ENCODE measurements at places on chromosomes 5 and 9. TPM values are rescaled to one million over a fixed set of nuclear protein-coding genes. Genes with fewer than 3 reads are reported as not detected.

IFNA2 gene
- total RNA-seq, result not detected

DNA sequence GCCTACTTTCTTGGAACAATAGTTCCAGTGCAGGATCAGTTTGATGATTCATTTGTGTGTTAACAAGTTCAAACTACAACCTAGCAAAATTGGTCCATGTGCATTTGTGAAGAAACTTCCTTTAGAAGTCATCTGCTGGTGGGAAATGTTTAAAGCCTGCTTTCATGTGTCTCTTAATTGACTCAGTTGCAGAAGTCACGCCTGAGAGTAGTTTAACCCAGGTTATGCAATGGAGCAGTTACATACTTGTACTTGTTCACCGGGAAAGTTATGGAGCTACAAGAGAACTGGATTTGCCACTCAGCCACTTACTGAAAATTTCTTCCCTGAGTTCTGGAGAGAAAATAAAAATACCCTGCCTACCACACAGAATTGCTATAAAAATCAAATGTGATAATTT is 1397.8 kb downstream of the PTPRD start:
- DNase-seq, result no peak

MEGF10 gene
- total RNA-seq, result not detected

DNA sequence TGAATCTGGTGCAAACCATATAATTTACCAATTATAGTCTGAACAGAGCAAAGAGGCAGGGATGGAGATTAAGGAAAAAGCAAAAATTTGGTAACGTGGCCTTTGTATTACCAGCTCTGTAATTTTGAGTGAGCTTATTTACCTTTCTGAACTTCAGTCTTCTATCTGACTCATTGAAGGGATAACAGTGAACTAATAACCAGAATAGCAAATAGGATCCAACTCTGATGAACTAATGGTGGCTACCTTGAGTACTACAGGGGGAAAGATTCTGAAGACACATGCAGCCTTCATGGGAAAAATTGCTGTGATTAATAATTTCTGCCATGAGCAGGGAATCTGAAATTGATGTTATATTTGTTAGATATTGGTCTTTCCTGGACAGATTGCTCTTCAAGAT is 23.0 kb upstream of the LARP1 start:
- DNase-seq, result no peak

DNA sequence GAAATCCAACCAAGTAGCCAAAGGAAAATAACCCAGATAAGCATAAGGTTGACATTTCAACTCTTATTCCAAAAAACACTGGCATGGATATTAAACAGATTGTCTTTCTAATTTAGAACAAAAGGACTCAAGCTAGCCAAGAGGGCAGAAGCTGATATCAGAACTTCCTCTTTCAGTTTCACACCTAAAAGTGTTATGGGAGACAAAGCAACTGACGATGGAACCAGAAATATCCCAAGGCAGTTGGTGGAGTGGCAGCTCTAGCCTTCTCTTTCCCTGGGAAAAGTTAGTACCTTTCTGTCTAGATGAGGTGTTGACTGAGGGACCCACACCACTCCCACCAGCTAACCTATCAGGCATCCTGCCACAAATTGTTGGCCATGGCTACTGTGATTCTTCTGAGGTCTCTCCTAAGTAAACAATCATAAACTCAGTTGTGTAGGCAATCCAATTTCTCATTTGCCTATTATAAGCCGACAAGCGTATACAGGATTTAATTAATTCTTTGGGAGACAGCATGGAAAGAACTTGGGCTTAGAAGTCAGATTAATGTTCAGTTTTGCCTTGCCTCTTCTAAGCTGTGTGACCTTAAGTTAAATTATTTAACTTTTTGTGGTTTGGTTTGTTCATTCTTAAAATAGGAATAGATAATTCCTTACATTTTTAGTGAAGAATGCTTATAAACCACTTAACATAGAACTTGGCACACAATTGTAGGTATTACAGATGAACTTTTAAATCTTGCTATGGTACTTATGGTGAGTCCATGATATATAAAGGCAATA is 110.9 kb upstream of the ADAMTSL1 start:
- DNase-seq, result no peak

GRCh38 chr5:96680759-96681470 is 18.7 kb downstream of the CAST start:
- DNase-seq, result no peak

GRCh38 chr5:139459451-139459934 is 3.0 kb downstream of the ECSCR start:
- DNase-seq, result no peak

FAM240B gene
- not detected for total RNA-seq

DNA sequence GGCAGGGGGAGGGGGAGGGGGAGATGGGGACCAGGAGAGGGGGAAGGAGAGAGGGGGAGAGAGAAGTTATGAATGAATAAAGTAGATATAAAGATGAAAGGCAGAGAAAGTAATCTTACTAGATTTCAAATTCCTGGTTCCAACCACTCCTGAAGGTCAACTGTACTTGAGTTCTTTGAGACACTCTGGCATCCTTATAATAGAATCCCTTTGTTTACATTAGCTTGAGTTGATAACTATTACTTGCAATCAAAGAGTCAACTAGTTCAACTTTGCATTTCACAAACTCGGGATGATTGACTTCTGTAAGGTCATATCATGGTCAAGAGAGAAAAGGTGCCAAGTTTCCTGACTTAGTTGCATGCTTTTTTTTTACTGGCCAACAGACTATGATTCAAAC is 42.2 kb downstream of the BAAT start:
- DNase-seq, result no peak

DNA sequence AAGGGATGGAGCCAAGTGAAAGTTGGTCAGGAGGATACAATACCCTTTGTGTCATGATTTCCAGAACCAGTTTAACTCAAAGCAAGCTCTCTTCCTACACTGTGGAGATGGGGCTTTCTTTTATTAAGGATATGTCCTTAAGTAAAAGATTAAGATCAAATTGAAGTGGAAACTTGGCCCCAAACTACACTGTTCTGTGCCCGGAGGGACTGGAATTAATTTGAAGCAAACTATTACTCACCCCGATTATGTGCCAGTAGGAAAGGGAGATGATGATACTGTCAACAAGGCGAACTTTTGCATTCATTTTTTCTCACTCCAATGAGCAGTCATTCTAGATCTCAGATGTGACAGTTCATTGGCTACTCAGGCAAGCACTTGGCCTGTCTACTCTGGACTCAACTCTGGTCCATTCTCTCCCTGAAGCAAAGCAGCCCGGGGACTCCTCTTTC is 186.7 kb downstream of the NTRK2 start:
- DNase-seq, result no peak

DNA sequence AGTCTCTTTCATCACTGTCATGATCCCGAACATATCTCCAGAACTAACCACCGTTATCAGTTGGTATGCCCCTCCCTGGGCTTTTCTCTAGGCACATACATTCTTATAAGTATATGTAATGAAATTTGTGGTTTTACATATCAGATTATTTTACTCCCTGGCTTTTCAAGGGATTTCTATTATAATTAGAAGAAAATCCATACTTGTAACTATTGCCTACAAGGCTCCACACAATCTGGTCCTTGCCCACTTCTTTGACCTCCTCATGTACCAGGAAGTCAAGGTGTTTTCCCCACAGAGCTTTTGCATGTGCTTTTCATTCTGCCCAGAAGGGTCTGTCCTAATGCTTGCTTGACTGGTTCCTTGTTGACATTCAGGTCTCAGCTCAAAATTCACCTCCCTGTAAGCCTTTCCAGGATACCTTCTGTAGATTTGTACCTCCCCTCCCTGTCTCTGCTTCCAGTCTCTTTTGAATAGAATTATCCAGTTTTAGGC is 33.6 kb upstream of the HSD17B4 start:
- DNase-seq, result no peak

DNA sequence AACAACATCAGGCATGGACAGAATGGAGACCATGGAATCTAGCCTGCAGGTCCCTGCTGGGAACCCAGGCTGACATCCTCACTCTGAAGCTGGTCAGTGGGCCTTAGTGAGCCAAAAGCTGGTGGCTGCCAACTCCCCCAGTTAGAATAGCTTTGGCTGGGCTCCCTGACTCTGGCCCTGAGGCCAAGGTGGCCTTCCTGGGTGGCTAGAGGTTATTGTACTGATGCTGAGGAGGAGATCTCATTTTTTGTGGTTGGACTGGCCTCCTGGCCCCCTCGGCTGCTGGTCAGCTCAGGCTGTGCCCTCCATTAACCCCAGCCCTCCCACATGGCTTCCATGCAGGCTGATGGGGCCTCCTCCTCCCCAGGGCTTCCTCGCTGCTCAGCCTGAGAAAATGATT is 101.2 kb upstream of the PANK3 start:
- DNase-seq, result no peak

NDOR1 gene
- 24.0 TPM for total RNA-seq

DNA sequence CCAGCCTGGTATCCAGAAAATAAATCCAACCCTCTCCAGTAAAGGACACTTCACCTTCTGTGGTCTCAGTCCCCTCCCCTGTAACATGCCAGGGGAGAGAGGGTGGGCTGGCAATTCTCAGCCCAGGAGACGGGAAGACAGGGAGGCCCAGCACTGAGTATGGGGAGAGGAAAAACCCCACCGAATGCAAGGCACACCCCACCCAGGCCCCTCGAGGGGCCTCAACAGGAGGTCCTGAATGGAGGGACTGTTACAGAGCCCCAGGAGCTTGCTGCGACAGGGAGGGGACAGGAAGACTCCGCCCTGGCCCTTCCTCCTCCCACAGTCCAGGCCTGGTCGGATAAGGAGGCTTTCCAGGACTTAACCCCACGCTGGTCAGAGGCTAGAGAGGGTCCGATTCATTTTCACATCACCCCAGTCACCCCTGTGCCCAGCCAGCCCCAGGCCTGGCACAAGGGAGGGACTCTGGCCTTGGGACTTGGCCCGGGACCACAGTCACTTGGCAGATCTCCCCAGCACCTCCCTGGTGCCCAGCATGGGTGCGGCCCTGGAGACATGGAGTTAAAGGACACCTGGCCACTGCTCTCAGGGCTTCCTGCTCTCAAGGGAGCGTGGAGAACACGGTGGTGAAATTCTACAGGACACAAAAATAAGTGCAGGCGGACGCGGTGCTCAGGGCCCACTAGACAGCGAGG is 44.9 kb upstream of the STXBP1 start:
- DNase-seq, result no peak

- DNase-seq, result no peak
Observed at GRCh38 chr5:169803077-169803981, 166.3 kb downstream of the DOCK2 start.

F12 gene
- total RNA-seq, result 1.1 TPM

GRCh38 chr5:95081982-95082381 is 202.9 kb downstream of the MCTP1 start:
- DNase-seq, result no peak

TRPM6 gene
- total RNA-seq, result 0.26 TPM

GRCh38 chr9:107520186-107520585 is 30.6 kb upstream of the KLF4 start:
- no peak for DNase-seq

DNA sequence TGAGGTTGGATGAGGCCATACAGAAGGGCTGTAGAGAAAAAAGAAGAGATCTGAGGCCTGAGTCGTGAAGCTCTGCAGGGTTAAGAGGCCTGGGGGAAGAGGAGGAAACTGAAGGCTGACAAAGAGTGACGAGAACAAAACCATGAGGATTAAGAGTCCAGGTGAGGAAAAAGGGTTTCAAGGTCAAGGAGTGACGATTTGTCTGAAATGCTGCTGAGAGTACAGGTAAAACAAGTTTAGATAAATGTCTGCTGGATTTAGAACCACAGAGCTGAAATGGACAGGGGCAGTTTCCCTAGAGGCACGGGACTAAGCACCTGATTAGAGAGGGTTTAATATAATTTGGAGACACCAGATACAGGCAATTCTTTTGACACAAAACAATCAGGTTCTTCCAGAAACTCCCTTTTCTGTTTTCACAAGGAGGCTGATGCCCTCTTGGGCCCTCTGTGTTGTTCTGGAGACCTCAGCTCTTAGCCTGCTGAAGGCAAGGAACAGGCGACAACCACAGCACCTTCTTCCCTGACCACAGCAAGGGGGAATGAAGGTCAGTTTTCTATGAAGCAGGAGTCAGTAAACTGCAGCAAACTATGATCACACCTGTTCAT is 14.6 kb upstream of the GCNT1 start:
- DNase-seq, result no peak

ARID3C gene
- total RNA-seq, result 0.27 TPM

IL31RA gene
- not detected for total RNA-seq

DNA sequence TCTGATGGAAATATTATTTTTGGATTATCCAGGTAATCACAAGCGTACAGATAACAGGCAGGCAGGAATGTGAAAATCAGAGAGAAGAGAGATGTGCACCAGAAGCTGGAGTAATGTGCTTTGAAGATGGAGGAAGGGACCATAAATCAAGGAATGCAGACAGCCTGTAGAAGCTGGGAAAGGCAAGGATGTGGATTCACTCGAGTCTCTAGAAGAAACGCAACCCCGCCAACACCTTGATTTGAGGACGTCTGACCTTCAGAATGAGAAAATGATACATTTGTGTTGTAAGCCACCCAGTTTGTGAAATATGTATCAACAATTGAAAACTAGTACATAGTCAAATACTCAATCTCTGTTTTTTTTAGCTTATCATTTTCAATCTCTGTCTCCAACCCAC is 207.6 kb upstream of the MPDZ start:
- no peak for DNase-seq

ZDHHC11 gene
- total RNA-seq, result 27.7 TPM

- DNase-seq, result no peak
Observed at GRCh38 chr5:142280066-142281007, 44.5 kb downstream of the SPRY4 start.

DNA sequence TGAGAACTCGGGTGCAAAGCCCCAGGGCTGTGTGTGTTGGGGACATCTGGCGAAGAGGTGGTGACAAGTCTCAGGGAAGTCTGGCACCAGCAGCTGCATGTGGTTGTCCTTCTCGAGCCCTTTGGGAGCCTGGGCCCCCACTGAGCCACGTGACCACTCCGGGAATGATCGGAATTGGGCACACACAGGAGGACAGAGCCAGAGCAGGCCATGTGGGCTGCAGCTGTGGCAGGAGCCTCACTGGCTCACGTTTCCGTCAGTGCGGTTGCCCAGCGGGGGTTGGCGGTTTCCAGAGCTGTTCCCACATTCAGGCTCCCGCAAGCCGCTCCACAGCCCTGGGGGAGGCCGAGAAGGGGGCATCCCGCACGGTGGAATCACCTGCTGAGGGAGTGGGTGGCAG is 6.8 kb upstream of the CEL start:
- DNase-seq, result no peak

TTLL11 gene
- 2.3 TPM for total RNA-seq

NIM1K gene
- 1.1 TPM for total RNA-seq

GRCh38 chr9:123099042-123099441 is 65.6 kb downstream of the GPR21 start:
- no peak for DNase-seq

DNA sequence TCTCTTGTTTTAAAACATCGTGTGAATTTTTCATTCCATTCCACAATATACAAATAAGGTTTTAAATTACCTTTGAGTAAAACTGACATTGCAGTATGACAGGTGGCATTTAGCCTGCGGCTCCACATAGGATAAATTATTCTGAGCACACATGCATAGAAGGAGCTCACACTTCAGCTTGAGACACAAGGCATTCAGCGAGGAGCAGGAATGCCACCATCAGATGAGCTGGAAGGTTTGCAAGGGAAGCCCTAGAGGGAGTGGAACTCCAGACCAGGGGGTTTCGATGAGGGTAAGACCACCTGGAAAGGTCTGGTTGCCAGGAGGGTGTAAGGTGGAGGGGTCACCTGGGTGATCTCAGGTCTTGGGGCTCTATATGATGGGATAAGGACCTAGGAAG is 259.0 kb upstream of the ADRA1B start:
- no peak for DNase-seq

- DNase-seq, result no peak
Observed at GRCh38 chr9:129561594-129562281, 59.2 kb downstream of the C9orf50 start.

ALDH1A1 gene
- 0.82 TPM for total RNA-seq

RIC1 gene
- total RNA-seq, result 24.3 TPM

- no peak for DNase-seq
Observed at GRCh38 chr9:137150617-137151457, 11.9 kb downstream of the GRIN1 start.
